Activated CD8-positive, alpha-beta T cell treated with anti-CD3 and anti-CD28 coated beads for 36 hours (primary cell): ENCODE measurements at places on chromosomes 2 and 18. TPM values are rescaled to one million over a fixed set of nuclear protein-coding genes. Genes with fewer than 3 reads are reported as not detected.

FKBP1B gene
- 1.3 TPM for total RNA-seq

PIEZO2 gene
- total RNA-seq = not detected

COL6A3 gene
- 4.0 TPM for total RNA-seq

SGPP2 gene
- total RNA-seq = 3.0 TPM

PUM2 gene
- total RNA-seq = 104 TPM

C2orf78 gene
- total RNA-seq = not detected

IL36RN gene
- not detected for total RNA-seq

GAL3ST2 gene
- 0.89 TPM for total RNA-seq

HAAO gene
- 0.63 TPM for total RNA-seq

UNC80 gene
- total RNA-seq = not detected
